ENCODE measurements at places on chromosomes 4 and X.

DNA sequence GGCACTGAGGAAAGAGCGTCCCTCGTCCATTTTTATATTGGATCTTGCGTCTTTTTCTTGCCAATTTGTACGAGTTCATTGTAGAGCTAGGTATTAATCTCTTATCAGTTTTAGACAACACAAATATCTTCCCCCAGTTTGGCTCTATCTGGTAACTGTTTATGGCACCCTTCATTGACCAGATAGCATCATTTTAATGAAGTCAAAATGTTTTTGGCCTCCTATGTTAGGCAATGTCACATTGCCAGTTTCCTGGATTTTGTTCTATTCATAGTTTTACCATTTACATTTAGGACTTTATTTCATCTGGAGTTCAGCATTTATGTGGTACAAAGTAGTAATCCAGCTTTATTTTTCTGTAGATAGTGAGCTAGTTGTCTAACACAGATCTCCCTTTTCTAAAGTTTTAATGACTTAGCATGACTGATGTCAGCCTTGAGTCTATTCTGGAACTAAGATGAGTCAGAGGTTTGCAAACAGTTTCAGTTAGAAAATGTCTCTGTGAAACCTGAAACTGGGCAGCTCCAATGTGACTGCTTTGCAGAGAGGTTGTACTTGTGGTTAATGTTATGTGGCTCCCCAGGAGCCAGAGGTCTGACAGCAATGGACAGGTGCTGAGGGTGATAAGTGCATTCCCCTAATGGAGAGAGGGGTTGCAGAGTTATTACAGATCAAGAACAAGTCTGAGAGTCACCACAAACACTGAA, 5.3 kb upstream of the STBD1 start:
- DNase-seq: no peak

DNA sequence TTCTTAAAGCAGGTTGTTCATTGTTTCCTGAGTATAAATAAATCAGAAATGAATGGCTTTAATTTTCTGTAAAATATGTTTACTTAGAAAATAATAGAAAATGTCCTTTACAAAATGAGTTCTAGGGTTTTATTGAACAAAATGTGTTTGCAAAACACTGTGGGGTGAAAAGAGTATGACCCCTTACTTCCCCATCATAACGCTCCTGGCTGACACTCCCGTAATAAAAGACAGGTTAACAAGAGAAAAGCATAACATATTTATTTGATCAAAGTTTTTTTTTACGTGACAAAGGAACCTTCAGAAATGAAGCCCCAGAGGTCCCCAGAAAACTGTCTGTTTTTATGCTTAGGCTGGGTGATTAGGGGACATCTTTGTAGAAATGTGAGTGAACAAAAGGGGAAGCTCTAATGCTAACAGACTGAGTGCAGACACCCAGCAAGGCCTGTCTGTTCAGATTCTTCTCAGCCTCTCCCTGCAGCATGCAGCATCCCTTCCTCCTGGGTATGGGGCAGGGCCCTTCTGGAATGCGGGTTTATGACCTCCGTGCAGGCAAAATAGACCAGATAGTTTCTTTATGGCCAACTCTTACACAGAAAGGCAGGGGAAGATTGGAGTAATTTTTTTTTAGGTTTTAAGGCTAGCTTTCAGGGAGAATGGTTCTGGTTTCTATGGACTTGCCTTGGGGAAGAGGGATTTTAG, 26.1 kb downstream of the ZFP42 start:
- DNase-seq: no peak

- no peak for DNase-seq
Observed at GRCh38 chrX:96425200-96425599, 259.4 kb upstream of the DIAPH2 start.

GRCh38 chr4:44651425-44651824, at the start of gene YIPF7:
Gene YIPF7 (minus strand): TSS chr4:44651625. CDS start chr4:44650100, 1,525 bp downstream.
- no peak for DNase-seq

GRCh38 chr4:115145393-115146160, 32.2 kb upstream of the NDST4 start:
- DNase-seq: peak; percentile 6

DNA sequence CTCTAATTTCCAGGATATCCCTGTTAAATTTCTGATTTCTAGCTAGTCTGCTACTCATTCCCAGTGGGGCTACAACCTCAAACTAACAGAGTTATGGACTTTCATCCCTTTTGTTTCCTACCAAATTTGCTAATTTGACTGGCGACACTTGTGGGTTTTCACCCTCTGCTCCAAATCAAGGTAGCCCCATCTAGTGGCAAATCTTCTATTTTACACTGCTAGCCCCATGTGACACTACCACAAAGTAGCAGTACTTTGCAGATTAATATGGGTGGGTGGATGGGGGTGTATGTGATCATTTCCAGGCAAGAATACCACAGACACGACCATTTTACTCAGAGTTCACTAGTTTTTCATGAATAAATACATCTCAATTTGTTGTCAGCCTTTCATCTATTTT, 150.3 kb downstream of the MSL3 start:
- DNase-seq: no peak

- peak; percentile 88 for DNase-seq
Observed at GRCh38 chrX:153609917-153610835, 11.2 kb upstream of the CCNQ start.

- no peak for DNase-seq
Observed at GRCh38 chr4:154030746-154031145, 241.9 kb upstream of the SFRP2 start.

GRCh38 chr4:108512615-108513505, 107.5 kb upstream of the RPL34 start:
- peak; percentile 85 for DNase-seq

DNA sequence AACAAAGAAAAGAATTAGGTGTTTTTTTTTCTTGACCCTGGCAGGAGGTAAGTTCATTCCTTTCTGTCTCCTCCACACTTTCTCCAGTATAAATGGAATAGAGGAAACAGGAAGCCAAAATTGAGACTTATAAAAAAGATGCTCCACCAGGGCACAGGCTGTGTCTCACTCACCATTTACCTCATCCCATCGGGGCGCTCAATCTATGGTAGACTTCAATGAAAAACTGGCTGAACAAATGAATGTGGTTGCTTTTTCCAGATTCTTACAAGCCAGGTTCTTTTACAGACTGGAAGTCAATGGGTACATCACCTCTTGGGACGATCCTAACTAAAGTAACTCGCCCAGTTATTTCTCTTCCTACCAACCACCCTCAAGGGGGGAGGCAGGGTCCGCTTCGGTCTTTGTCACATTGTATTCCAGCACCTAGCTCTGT, 685 bp downstream of the COMMD8 start:
- no peak for DNase-seq

- DNase-seq: peak; percentile 17
Observed at GRCh38 chrX:26234177-26234576, 18.2 kb downstream of the MAGEB5 start.

- no peak for DNase-seq
Observed at GRCh38 chrX:1610166-1610565, 4.7 kb upstream of the ASMT start.

DNA sequence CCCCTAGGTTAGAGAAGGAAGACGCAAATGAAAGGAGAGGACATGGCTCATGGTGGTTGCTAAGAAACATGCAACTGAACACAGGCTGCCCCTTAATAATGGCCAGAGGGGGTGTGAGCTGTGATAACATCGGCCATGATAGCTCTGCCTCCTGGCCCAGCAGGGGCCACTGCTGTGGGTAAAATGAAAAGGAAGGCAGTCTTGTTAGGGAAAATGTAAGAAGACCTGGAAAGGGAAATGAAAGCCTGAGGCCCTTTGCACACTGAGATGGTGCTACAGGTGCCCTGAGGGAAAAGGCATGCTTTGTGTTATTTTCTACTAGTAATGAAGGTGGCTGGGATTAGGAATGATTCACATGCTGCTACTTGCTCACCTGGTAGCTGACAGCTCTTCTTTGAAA, 123.6 kb upstream of the MID1 start:
- no peak for DNase-seq

DNA sequence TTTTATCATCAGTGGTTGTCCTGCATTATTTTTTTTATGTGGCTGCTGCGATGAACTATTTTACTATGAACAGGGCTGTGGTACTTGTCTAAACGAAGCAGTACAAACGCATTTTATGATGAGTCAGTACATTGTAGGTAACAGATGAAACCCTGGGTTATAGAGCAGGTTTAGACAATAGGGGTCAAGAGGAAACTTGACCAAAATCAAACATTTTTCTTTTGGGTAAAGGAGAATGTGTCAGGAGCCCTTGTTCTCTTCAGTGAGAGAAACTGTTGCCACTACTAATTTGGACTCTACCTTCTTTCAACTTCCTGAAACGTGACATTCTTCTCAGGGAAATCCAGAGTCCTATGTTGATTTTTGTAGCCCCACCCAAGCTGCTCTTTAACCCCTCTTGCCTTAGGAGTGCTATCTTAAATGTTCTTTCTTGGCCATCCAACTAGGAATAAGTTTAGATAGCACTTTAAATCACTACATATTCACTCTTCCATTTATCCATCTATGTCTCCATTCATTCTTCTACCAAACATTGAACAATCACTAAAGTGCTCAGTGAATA, 415.8 kb upstream of the NR3C2 start:
- no peak for DNase-seq

DNA sequence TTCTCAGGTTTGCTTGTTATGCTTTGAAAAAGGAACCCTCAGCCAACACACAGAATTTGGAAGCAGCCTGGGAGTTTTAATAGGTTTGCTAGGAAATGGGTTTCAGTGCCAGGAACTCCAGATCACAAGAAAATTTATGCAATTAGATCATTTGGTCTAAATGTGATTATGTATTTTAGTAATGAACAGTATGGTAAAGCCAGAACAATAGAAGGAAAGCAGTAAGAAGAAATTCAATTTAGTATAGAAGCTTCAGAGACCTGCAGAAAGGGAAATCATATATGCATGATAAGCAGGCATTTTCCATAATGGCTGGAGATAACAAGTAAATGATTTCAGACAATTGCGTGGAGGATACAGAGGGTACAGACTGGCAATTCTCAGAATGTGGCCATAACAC, 184.7 kb downstream of the KCNIP4 start:
- peak; percentile 6 for DNase-seq

DNA sequence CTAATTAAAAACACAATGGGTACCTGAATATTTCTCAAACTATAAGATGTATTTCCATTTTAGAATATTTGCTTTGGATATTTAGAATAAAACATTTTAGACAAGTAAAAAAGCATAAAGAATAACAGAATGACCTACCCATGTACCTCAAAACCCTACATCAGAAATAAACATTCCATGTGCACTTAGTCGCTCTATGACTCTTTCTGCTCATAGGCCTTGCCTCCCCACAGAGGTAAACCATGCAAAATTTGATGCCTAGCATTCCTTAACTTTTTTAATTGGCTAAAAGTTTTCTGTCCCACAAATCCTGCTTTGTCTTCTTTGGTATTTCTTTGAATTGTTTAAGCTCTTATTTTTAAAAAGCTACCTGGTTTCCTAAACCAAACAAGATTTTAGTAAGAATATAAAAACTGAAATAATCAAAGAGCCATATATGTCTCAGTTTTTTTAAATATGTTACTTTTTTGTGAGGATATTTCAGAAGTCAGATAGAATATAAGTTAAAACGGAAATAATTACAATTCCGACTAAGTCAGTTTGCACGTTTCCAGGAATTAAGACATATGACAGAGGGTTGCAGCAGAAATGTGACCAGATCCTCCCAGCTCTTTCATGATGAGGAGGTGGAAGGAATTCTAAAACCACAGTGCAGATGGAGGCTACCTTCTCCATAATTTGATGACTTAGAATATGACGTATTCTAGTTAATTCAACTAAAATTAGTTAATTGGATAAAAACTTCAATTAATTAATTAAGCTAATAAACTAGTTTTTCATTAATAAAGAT, 102.5 kb downstream of the FIP1L1 start:
- DNase-seq: no peak

DNA sequence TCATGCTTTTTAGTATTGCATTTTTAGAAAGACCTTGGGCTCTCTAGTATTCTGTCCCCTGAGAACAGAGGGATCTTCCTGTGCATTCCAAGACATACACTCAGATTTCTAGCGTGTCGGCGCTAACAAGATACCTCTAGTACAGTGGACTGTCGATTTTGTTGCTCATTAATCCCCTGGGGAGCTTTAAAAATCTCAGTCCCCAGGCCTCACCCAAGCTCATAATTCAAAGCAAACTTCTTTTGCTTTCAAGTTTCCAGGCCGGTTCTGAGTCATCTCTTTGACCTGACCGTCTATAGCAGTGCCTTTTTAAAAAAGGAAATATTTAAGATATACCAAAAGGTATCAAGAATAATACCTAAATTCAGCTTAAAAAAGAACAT, 137.0 kb downstream of the AMMECR1 start:
- DNase-seq: no peak

- no peak for DNase-seq
Observed at GRCh38 chr4:93030670-93031069, 726.9 kb downstream of the GRID2 start.

DNA sequence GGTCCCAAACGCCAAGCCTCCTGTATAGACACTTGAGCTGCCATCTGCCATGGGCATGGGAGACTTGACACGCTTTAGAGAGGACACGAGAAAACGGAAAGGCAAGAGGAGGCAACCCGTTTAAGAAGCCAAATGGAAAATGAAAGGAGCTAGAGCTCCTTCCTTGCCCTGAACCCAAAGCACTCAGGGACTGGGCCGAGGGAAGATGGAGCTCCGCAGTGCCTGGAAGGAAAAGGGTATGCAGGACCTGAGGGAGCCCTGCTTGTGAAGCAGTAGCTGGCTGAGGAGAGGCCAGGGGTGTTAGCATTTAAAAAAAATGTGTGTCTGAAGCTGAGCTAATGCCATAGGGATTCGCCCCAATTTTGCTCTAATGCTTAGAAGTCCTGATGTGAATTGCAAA, 15.1 kb downstream of the MCF2 start:
- no peak for DNase-seq

- DNase-seq: no peak
Observed at GRCh38 chr4:108972613-108973283, 209.9 kb upstream of the ETNPPL start.

DNA sequence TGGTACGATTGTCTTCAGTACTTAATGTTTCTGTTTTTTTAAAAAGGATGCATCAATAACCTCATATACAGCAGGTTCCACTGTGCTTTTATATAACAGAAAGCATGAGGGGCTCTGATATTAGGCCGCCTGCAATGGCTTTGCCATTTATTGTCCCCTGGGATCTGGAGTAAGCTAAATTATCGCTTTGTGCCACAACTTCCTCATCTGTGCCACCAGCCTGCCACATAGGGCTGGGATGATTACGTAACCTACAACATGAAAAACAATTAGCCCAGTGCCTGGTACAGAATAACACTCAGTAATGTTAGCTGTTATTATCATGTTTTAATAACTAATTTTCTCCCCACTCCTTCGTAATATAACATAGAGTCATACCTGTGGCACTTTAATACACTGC, 65.5 kb upstream of the TRIM2 start:
- DNase-seq: no peak

GRCh38 chrX:155052738-155053498, 18.0 kb downstream of the CMC4 start:
- no peak for DNase-seq

All from lung (tissue), 17 donors.